ENCODE measurements at places on chromosomes 5 and 9.

- no peak for DNase-seq
Observed at GRCh38 chr5:472076-472655, 29.2 kb downstream of the EXOC3 start.

DNA sequence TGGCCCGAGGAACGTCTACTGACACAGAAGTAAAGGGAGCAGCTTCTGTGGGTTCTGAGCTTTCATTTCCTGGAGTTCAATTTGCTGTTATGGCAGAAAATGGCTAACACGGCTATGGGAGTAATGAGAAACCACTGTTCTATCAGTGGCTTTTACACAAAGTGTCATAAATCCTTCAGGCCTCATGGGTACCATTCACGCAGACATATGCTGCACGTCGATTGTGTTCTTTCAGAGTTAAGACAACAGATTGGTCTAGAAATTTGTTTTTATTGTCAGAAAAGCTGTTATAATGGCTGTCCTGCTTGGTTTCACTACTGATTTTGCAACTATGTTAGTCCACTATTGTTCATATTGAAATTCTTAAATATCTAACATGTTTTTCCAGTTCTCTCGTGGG, 135.4 kb downstream of the ALDH1A1 start:
- no peak for DNase-seq

GRCh38 chr5:28450997-28451396, 1412.6 kb upstream of the CDH9 start:
- DNase-seq: no peak

GRCh38 chr9:83231039-83231438, 168.1 kb upstream of the RASEF start:
- DNase-seq: no peak

- peak; percentile 50 for DNase-seq
Observed at GRCh38 chr5:138491669-138492559, 26.6 kb downstream of the EGR1 start.

DNA sequence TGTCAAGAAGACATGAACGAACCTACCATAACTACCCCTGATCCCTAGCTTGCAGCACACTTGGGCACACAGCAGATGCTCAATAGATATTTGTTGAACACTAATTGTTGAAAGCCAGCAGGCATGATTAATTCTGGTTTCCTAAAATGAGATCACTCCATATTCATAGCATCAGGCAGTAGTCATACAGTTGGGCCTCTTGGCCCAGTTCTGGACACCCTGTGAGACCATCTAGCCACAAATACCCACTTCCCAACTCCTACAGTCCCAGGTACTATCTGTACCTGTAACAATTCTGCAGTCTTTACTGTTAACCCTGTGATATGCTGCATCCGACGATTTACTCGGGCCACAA, 24.2 kb downstream of the P4HA2 start:
- DNase-seq: no peak

DNA sequence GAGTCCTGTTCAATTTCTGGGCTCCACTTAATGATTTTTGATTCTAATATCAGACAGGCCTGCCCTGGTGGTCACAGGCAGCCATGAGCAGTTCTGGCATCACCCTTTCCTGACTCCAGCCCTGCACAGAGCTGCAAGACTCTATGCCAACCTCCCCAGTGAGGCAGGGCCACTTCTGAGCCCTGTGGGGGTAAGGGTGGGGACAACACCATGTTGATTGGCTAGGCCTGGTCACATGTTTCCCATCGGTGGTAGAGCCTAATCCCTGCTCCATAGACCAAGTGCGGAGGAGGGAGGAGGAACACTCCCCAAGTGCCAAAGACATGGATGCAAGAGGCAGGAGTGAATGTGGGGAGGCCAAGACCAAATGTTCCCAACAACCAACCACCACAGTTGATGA, 134.6 kb downstream of the PHF2 start:
- DNase-seq: no peak

DNA sequence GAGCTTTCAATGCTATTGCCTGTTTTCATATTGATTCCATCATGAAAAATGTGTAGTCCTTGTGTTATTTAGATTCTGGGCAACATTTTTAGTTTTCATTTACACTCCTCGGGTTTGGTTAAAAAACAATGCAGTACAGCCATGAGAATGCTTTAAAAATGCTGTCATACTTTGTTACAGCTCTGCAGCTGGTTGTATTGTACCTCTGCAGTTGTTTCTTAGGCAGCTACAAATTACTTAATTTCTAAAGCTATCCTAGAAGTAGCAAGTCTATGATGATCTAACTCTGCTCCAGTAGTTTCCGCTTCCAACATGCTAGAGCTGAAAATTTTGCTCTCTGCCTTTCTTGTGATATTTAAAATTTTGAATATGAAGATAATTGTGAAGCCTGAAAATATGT, 20.2 kb downstream of the SNX18 start:
- DNase-seq: no peak

- DNase-seq: no peak
Observed at GRCh38 chr5:1378866-1379659, 34.2 kb upstream of the CLPTM1L start.

Measured in NCI-H2107 (cell line).